ENCODE measurements at places on chromosomes 7 and 10. TPM values are rescaled to one million over a fixed set of nuclear protein-coding genes. Genes with fewer than 3 reads are reported as not detected.

Gene CAMK2B
- total RNA-seq, result 2.2 TPM

GRCh38 chr7:127150543-127150942, 102.2 kb downstream of the GRM8 start:
- DNase-seq, result no peak

DNA sequence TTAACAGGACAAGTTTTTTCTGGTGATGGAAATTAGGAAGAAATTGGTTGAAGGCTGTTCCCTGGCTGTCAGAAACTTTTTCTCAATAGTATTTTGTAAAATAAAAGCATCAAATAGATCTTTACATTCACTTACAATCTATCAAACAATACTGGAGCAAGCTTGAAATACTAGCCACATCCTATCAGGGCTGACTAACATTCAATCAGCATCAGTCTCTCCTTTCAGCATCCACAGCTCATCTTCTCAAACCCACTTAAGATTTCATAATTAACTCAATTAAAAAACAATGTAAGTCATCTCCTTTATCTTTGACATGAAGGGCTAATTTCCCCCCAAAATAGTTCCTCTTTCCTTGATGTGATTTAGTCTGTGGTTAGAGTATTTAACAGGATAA, 80.2 kb downstream of the DIP2C start:
- DNase-seq, result no peak

DNA sequence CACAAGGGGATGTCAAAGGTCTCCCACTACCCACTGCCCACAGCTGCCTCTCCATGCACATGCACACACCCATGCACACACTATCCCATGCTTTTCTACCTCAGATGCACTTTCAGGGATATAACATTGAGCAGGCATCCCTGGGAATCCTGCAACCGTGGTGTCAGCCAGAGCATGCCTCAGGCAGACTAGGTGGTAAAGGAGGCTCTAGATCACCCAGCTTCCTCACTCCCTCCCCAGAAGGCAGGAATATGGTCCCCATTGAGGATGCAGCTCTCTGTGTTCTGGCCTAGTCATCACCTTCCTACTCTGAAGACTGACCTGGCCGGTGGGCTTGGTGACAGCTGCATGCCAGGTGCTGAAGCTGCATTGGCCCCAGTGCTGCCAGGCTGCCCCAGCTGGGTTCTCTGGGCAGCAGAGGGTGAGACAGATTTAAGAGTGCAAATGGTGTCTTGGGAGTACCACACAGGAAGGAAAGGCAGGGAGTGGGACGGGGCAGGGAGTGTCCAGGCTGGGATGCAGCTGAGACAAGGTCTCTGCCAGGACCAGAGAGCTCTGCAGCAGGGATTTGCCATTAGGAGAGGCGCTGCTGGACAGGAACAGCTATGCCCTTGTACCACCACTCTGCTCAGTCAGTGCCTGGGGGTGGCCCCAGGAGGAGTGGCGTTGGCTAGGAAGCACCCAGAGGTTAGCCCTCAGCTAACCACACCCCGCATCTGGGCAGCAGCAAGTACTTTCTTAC, 53.4 kb upstream of the GDF10 start:
- DNase-seq, result no peak

Gene IDI2
- total RNA-seq, result not detected

Gene DIP2C
- total RNA-seq, result 16.7 TPM

DNA sequence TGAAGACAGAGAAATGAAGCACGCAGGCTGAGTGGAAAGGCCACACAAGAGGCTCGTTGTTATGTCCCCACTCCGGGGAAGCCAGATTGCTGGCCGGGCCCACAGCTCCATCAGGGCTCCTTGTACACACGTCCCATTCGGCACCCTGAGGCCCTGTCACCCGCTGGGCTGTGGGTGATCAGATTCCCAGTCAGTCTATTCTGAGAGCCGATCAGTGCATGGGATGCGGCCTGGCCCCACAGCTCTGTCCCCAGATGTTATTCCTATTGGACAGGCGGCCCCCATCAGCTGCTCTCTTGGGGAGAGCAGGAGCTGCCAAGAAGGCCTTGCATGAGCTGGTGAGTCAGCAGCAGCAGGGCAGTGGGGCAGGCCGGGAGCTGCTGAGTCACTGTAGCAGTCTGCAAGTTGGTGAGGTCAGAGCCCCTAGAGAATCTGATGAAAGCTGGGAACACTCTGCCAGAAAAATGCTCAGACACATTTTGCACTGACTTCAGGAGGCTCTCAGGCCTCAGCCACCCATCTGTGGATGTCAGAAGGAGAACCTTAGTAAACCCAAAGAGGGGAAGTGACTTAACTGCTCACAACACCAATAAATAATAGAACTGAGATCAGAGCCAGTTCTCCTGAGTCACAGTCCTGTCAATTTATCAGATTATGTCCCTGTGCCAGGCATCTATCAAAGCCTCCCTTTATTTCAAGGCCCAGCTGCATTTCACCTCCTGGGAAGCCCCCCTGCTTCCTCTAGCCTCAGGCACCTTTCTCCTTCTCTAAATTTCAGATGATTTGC, 9.4 kb upstream of the PSAP start:
- DNase-seq, result peak; percentile 95

DNA sequence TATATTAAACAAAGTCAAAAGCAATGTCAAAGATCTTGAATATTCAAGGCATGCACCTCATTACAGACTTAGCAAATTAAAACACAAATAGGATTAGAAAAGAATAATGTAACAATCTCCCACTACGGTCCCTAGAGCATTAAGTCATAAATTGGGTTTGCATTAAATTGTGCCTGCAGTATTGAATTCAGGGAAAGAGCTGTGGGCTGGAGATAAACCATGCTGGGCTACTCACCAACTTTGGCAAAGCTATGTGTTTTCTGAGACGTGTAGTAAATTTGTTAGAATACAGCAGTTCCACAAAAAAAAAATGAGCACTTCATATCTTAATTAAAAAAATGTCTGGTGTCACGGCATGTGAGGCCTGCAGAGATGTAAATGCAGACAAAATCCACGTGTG, 241.6 kb downstream of the SNX10 start:
- DNase-seq, result no peak

Gene NXPH1
- 0.10 TPM for total RNA-seq

DNA sequence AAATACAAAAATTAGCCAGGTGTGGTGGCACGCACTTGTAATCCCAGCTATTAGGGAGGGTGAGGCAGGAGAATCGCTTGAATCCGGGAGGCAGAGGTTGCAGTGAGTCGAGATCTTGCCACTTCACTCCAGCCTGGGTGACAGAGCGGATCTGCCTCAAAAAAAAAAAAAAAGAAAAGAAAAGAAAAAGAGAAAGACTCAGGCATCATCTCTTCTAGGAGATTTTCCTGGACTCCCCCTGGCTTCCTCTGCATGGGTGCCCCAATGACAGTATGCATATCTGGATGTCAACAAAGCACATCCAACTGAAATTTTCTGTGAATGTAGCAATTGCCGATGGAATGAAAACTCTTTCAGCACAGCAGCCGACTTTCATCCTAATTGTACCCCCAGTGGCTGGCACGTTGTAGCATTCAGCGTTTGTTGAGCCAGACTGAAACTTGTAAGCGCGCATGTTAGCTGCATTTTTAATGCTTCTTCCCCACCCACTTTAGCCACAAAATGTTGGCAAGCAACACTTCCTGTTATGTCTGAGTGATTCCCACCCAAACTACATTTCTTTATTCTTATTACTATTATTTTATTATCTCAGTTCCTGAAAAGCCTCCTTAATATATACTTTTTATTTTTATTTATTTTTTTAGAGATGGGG, 70.2 kb downstream of the PRTFDC1 start:
- no peak for DNase-seq

Gene ZNF485
- 3.8 TPM for total RNA-seq

Gene C10orf67
- total RNA-seq, result 0.30 TPM

DNA sequence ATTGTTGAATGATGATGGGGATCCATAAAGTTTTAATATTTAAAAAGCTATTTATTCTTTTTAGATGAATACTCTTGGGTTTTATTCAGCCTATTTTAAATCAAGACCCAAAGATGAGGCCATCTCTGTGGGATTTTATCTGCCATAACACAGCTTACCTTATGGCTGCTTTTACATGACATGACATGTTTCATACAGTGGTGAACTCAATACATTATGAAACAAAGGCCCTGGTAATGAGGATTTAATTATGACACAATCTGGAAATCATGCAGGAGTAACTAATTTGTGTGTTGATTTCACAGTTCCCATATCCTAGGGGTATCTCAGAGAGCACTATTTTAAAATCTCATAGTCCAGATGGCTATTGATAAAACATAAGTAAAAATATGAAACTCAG, 661.8 kb upstream of the FZD8 start:
- DNase-seq, result no peak

GRCh38 chr7:128940494-128941322, 3.0 kb downstream of the IRF5 start:
- no peak for DNase-seq

GRCh38 chr7:136353287-136353686, 376.1 kb upstream of the MTPN start:
- DNase-seq, result no peak
